ENCODE measurements at places on chromosomes 6 and 20. TPM values are rescaled to one million over a fixed set of nuclear protein-coding genes. Genes with fewer than 3 reads are reported as not detected.

GRCh38 chr6:11712760-11713159 is 65.8 kb downstream of the ADTRP start:
- DNase-seq = no peak

DNA sequence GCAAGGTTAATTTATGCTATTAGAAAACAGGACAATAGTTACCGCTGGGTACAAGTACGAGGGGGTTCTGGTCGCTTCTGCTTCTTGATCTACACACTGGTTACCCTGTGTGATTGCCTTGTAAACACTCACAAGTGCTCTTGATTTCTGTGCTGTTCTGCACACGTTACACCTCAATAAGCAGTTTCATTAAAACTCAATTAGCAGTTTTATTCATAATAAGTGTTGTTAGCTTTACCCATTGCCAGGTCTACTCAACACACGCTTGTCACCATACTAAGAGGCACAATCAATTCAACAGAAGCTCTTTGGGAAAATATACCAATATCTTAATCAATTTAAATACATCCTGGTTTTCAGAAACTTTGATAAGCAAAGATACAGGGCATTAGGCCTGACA is 20.4 kb downstream of the BMP7 start:
- no peak for DNase-seq

- no peak for DNase-seq
Observed at GRCh38 chr20:14710951-14711350, 373.5 kb upstream of the FLRT3 start.

- DNase-seq = no peak
Observed at GRCh38 chr6:159473475-159474263, 219.4 kb downstream of the SOD2 start.

GRCh38 chr6:87907521-87907920 is 140.1 kb upstream of the SPACA1 start:
- no peak for DNase-seq

DNA sequence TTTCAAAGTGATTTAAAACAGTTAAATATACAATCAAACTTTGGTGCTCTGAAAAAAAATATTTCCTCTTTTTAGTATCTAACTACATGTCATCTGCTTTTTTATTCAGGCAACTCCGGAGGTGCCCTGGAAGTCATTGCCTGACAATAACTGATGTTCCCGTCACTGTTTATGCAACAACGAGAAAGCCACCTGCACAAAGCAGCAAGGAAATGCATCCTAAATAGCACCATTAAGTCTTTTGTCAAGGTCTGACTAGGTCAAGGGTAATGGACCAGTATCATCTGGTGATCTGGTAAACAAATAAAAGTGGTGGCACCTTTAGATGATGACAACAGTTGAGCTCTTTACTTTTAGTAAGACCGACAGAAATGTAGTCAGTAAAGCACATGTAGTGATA is 13.2 kb downstream of the FAM229B start:
- no peak for DNase-seq

DNA sequence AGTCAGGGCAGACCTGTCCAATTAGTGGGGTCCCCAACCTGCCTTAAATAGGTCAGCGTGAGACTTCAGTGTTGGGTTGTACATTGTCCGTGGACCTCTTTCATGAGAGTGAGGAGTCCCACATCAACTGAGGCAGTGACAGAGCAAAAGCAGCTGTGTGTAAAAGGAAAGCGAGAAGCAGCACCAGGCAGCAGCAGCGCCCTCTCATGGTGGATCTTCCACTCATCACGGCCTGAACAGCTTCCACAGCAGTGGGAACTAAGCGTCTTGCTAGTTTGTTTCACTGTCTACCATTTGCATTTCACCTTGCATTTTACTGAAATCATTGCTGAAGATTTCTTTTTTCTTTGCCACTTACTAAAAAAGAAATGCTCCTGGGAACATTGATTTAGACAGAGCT is 333.8 kb downstream of the PKHD1 start:
- peak; percentile 78 for DNase-seq

GRCh38 chr6:27452496-27452897 is 20.4 kb downstream of the ZNF184 start:
- no peak for DNase-seq

DNA sequence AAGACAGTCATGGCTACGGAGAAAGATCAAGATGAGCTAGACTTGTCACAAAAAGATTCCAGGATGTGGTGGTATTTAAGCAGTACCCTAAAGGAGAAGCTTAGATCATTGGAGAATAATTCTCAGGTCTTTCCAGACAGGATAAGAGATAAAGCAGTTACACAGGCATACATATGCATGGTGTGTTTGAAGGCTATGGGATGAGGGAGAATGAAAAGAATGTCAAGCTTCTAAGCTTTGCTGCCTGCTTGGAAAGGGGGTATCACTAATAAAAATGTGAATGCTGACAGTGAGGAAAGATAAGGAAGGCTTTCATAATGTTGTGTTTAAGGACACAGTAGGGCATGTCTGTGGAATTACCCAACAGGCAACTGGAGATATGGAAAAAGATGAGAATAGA is 28.1 kb downstream of the RWDD2A start:
- no peak for DNase-seq

DNA sequence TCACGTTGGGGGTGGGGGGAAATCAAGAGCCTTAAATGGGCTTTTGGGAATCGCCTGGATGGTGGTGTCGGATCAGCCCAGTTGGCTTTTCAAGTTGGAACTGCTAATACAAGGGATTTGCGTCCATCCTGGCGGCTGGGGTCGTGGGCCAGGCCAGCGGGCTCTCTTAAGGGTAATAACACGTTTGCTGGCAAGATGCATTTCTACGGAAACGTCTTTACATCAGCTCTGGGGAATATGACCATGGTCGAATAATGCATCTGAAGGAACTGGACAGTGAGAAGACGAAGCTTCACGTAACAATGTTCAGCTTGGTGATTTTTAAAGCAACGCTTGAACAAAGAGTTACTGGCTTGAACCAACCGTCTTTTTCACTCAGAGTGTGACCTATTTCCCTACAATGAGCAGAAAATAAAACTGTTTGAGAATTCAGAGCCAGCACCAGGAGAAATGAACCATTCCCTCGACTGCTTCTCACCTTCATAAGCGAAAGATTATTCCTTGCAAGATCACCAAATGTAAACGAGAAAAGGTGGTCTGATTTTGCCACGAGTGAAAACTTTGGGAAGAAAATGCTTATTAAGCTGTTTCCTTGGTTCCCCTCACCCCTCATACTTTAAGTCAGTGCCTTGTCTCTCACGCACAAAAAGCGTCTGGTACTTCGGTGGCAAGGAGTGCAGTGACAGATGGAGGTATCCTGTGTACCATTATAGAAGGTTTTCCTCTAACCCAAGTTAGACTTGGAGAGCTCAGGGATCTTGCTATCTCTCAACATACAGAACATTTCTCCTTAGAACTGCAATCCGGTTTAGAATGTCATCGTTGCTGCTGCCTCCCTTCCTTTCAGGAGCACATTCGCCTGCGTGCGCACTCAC is 1.4 kb upstream of the MARCKS start:
- DNase-seq = peak; percentile 26

DNA sequence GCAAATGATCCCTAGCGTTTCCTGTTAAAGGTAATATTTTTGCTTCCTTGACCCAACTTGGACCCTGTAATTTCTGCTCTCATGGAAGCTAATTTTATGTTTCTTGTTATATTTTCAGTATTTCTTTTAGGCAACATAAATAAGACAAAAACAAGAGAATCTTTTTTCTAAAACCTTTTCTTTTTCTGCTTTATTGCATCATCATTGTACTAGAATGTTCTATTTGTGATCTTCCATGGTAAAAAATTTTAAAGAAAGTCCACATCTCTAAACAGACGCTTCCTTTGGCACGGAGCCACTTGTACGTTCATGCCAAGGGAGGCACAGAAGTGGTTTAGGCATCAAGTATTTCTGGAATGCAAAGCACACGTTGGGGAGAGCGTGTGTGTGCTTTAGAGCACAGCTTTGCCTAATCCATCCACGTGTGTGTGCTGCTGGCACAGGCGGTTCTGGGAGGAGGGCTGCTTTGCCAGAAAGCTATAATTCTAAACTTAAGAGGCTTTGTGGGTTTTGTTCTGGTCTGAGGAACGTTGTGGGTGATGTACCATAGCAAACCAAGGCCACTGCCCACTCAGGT is 98.3 kb downstream of the SASH1 start:
- no peak for DNase-seq

GRCh38 chr20:37245216-37246150 is 16.1 kb downstream of the GHRH start:
- peak; percentile 33 for DNase-seq

- peak; percentile 46 for DNase-seq
Observed at GRCh38 chr6:83854001-83854501, 891 bp downstream of the RIPPLY2 start.

DNA sequence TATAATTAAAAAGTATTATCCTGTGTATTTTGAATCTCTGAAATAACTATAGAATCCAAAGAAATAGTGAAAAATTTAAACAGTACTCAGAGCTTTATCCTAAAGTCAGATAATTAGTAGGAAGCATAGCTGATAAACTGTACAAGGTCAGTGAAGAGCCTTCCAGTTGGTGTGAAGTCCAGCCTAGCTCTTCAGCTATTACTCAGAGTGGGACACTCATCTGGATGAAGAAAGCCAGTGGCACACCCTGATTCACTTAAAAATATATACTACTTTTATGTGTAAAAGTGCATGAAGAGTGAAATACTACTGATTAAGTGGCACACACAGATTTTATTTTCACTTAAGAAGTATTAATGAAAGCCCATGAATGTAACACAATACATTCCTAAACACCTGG is 3.1 kb downstream of the IFNGR1 start:
- DNase-seq = no peak

GRCh38 chr20:33337119-33337518 is 54.1 kb downstream of the BPIFB1 start:
- no peak for DNase-seq

DNA sequence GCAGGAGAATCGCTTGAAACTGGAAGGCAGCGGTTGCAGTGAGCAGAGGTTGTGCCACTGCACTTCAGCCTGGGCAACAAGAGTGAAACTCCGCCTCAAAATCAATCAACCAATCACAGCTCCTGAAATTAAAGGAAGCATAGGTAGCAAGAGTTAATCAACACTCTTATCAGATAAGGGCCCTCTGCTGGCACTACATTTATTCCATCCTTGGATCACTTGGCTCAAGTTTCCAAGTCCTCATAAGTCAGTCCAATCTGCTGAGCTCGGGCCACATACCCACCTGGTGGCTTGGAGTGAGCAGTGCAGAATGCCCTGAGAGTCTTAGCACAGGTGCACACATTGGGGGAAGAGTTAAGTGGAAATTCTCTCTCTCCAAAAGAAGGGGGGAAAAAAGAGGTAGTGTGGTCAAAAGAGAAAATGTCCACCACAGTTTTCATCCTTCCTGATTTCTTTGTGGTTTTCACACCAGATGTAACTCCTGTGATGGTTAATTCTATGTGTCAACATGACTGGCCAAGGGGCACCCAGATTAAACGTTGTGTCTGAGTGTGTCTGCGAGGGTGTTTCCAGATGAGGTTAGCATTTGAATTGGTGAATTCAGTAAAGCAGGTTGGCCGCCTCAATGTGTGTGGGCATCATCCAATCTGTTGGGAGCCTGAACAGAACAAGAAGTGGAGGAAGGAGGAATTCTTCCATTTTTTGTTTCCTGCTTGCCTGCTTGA is 14.2 kb upstream of the FAM8A1 start:
- DNase-seq = peak; percentile 36

- no peak for DNase-seq
Observed at GRCh38 chr6:148580442-148580841, 166.4 kb upstream of the UST start.

The POU5F1 gene
- total RNA-seq = 2,735 TPM

The GTPBP2 gene
- 76.4 TPM for total RNA-seq

The RAET1L gene
- total RNA-seq = not detected

The DNAH8 gene
- not detected for total RNA-seq

The ELOVL2 gene
- 1.1 TPM for total RNA-seq

Measured in WTC11 (cell line).